ACHN (cell line): ENCODE measurements at places on chromosomes 7 and 10.

GRCh38 chr7:47291461-47292081, 290.3 kb downstream of the TNS3 start:
- peak; percentile 93 for DNase-seq

DNA sequence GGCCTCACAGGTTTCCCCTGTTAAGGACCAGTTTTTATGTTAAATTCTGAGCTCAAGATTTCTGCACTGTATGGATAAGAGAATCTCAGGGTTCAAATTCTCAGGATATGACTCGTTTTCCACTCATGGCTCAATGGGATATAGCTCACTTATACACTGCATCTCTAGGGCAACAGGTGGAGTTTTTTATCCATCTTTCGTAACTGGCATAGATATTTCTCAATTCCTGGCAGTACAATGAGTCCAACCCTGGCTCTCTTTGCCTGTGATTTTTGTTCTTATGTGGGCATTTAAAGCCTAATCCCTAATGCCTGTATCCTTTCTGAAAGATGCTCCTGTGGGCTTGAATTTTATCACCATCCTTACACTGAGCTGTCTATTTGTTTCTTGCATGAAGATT, 7.6 kb downstream of the CCDC172 start:
- peak; percentile 18 for DNase-seq

- DNase-seq = no peak
Observed at GRCh38 chr10:90769946-90770841, 87.6 kb downstream of the HTR7 start.

- DNase-seq = no peak
Observed at GRCh38 chr7:148581624-148582023, 8.9 kb upstream of the C7orf33 start.

GRCh38 chr10:3372281-3372680, 199.7 kb upstream of the PITRM1 start:
- DNase-seq = no peak

GRCh38 chr7:68258609-68259008, 1262.0 kb downstream of the TYW1 start:
- no peak for DNase-seq

DNA sequence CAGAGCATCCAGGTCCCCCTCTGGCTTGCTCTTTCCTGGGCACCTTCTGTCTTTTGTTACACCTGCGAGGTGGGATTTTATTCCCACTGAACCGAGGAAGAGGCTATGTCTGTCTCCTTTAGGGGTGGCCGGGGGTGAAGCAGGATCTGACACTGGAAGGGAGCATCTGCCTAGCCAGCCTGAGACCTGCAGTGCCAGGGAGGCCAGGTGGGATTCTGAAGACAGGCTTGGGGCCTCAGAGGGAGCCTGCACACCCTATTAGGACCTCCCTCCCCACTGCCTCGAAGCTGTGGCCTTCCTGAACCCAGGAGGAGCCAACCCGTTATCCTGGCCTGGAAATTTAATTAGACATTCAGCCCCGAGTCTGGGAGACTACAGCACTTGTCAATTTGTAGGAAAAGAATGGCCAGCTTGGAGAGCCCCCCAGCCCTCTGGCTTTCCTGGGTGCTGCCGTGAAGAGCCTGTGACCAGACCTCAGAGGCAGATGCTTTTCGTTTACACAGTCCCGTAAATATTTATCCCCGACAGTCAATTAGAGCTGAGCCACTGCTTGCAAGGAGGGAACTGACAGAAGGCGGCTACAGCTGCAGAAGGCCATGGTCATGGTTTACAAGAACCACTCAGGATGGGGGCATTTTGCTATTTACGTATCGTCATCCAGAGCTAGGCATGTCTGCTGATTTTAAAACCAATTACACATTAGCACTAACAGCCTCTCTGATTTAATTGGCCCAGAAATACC, 19.7 kb downstream of the CHAT start:
- no peak for DNase-seq

DNA sequence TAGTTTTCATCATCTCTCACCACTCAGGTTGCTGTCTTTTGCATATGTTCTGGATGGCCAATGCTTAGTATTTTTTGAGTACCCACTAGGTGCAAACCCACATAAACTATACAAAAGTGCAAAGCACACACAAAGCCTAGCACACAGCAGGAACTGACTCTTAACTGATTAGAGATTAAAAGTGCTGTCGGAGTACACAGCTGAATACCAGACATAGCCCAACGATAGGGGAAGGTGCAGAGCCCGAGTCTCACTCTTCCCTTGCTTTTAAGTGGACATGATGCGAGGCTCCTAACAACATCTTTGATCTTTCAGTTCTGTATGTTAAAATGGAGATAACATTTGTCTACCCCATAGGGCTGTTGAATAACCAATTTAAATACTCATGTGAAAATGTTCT, 90.8 kb downstream of the DPY19L1 start:
- no peak for DNase-seq

- no peak for DNase-seq
Observed at GRCh38 chr10:131865223-131865917, 35.4 kb upstream of the PPP2R2D start.

DNA sequence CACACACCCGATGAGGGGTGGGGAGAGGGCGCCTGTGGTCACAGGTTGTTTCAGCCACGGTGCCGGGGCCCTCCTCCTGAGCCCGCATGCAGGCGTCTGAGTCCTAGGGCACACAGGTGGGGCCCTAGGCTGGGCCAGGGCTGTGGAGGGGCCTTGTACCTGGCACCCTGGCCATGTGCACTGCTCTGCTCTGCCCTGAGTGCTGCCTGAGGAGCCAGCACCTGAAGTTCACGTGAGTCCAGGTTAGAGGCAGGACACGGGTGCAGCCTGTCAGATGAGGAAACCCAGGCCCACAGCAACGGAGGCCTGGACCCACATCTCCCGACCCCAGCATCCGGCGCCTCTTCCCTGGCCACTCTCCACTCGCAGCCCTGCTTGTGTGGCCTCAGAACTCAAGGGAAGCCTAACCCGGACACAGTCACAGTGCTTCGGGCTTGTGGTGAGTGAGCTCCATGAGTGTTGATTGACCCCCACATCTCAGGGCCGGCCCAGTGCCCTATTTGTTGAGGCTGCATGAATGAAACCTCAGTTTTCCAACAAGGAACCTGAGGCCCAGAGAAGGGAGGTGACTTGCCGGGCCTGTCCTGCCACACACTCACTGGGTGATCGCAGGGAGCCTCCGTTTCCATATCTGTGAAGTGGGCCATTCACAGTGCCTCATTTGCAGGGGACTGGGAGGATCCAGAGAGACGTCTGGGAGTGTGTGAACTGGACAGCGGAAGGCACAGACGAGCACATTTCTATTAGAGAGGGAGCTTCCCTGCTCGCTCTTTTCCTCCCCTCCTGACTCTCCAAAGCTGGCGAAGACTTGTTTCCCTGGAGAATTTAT, 39.6 kb downstream of the PPIF start:
- DNase-seq = no peak

DNA sequence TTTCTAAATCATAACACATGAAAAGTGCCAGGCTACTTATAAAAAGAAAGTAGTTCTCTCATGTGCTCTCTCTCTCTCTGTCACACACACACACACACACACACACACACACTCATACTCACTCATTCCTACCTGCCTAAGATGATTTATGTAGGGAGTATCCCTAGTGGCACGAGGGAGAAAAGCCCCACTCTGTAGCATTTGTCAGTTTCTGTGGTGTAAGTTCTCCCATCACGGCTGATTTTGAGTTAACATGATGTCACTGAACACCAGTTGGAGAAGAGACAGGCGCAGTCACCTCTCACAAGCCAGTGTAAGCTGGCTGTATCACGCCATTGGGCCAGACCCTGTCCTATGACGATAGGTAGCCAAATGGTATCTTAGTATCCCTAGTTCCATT, 395.4 kb downstream of the SFMBT2 start:
- no peak for DNase-seq

- no peak for DNase-seq
Observed at GRCh38 chr7:29281782-29282541, 87.4 kb downstream of the CHN2 start.

- no peak for DNase-seq
Observed at GRCh38 chr7:90706072-90706716, 110.1 kb downstream of the CDK14 start.

- DNase-seq = no peak
Observed at GRCh38 chr7:5472432-5473315, 49.0 kb upstream of the TNRC18 start.

DNA sequence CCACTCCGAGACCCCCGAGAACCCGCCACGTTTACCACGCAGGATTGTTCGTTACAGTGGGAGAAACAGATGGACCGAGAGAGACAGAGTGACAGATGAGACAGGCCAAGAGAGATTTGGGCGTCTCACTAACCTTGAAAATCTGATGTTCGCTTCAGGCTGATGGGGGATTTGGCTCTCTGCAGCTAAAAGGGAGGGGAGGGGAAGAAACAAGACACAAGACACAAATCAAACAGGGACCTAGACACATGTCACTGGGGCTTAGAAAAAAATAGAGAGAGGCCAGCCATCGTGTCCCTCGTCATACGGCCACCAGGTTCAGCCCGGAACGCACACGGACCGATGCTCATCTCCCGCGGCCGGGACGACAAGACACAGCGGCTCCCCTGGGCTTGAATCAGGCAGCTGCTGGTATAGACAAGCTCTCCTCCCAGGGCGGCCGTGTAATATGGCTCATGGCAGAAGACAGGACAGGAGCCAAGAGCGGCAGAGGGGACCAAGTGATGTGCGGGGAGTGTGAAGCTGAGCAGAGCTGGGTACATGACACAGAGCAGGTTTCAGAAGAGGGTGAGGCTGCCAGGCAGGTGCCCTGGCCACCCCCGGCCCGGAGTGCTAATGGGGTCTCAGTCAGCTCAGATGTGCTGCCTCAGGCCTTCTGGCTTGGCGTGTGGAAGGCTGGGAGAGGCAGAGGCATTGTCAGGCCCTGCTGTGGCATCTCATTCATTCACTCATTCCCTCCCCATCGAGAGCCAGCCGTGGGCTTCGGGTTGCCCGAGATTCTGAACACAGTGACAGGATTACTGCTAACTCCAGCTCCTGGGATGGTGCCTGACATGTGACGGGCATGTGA, 88.5 kb upstream of the GNA12 start:
- no peak for DNase-seq

DNA sequence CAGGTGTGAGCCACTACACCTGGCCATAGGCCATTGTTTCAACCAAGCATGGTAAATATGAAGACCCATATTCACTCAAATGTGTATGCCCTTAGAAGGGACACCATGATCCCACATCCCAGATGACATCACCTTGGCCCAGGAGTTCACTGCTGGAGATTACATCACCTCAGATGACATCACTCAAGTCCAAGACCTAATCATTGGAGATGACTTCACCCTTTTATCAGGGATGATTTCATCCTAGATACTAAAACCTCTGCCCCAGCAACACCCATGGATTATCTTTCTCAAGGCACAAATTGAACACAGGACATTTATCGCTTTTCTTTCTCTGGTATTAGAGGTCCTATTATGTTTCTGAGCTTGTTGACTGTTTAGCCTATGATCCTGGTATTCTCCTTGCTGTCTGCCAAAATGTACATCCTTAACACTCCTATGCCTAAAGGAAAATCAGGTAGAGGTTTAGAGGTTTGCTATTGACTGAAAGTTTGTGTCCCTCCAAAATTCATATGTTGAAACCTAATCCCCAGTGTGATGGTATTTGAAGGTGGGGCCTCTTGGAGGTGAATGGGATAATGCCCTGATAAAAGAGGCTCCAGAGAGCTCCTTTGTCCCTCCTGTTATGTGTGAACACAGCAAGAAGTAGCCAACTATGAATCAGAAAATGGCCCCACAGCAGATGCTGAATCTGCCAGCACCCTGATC, 9.8 kb upstream of the CYP2C18 start:
- no peak for DNase-seq

- no peak for DNase-seq
Observed at GRCh38 chr7:2855386-2855785, 11.3 kb upstream of the GNA12 start.

DNA sequence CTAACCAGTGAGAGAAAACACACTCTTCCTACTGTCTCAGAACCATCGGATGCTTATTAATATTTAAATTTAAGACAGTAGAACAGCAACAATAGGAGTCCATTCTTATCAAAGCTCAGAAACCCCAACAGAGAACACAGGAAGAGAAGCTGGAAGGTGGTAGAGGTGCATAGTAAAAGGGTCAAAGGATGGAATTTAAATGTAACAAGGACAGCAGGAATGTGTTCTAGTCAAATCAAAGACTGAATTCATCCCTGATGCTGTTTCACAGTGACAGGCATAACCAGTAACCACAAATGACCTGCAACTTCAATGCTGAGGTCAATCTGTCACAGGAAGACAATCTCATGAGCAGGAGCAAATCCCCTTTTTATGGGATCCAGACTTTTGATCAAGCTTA, 1259.7 kb downstream of the XPNPEP1 start:
- no peak for DNase-seq

- DNase-seq = no peak
Observed at GRCh38 chr7:132779164-132779563, 202.9 kb upstream of the PLXNA4 start.

- DNase-seq = no peak
Observed at GRCh38 chr10:70847659-70848360, 32.1 kb downstream of the SGPL1 start.

DNA sequence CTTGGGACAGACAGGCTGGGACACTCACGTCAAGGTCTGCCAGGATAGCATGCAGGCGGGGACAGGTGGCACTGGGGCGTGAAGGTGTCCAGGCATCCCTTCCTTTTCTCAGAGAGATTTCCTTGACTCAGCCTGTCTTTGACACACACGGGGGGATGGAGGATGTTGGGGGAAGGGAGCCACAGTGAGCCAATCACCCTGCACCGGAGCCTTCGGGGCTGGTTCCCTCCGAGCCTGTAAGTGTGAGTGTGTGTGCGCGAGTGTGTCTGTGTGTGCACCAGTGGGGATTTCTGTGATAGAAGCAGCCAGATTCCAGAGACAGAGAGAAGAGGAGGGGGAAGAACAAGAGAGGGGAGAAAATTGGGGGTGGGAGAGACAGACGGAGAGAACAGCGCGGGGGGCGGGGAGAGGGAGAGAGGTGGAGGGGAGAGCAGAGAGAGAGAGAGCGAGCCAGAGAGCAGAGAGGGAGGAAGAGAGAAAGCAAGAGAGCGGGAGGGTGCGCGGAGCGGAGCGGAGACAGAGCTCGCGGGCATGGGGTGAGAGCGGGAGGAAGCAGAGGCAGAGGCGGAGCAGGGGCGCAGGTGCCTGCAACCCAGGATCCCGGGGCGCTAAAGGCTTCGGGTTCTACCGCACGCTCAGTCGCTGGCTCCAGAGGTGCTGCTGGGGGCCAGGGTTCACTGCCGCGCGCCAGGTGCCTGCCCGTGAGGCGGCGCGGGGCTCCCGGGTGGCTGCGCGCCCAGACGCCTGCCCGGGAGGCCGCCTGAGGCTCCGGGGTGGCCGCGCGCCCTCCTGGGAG, 466 bp upstream of the GPR26 start:
- no peak for DNase-seq
